ENCODE measurements at places on chromosomes 3 and 15.

DNA sequence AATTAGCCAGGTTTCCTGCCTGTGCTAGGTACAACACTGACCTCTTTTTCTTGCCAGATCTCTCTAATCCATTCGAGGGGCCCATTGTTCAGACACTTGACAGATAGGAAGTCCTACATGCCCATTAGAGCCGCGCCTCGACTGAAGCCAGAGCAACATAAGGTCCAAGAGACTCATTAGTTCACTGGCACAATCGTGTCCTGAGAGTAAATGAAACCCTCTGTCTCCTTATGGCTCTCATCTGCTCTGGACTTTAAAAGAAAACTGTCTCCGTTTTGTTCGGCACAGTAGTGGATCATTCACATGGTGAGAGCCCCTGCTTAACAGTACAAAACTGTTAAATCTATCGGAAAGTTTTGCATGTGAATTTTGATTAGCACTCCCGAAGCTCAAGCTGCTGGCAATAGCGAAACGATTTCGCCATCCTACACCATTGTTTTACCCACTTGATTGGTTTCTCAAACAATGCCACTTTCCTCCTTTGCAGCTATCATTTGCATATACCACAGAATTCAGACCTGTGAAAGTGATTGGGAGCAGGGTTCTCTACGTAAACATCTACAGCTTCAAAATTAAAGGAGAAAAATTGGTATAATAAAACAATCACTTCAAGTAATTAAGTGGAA, 19.0 kb upstream of the C15orf61 start:
- no peak for DNase-seq

GRCh38 chr3:136994772-136995516, 37.2 kb downstream of the IL20RB start:
- DNase-seq = no peak

- no peak for DNase-seq
These were observed 13.3 kb downstream of the VILL start for GRCh38 chr3:38003817-38004414.

DNA sequence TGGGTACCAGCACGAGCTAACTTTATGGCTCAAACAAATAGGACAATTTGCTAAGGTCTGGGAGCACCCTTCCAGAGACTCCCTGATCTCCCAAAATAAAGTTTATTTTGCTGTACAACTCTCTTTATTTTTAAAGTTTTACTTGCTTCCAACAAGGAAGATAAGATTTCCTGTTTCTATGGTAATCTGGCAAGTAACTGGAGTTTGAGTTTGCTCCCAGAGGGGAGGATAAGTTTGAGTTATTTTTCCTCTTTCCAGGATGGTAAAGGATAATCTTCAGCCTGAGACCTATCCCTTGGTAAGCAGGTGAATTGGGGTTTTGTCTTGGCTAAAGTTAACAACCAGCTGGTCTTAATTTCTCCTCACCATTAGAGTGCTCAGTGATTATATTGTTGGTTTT, 1019.4 kb upstream of the ALCAM start:
- no peak for DNase-seq

GRCh38 chr15:52857937-52858781, 68.0 kb upstream of the ONECUT1 start:
- no peak for DNase-seq

DNA sequence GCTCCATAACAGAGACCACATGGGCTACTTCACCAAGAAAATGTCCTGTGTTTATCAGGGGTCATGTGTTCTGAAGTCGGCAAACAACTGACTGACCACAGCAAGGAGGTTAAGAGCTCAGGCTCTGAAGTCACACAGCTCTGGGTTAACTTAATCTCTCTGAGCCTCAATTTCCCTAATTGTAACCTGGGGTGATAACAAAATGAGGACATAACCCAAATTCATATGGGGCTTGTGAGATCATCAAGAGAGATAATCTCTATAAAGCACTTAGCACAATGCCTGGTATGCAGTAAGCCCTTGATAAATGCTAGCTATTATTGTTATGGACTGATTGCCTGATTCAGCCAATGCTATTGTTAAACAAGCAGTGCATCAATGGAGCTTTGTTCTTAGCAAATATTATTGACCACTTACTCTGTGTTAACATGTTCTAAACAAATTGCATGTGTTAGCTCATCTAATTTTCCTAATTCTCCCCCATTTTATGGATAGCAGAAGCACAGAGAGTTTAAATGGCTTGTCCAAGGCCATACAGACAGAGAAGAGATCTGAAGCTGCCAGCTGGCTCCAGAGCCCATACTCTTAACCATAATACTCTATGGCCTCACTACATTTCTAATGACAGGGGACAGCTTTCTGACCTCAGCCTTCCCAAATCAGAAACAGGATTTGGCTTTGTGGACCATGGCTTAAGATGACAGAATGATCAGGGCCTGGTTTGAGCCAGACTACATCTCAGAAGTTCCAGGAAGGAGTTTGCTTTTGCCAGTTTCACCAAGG, 78.3 kb downstream of the SHQ1 start:
- no peak for DNase-seq

DNA sequence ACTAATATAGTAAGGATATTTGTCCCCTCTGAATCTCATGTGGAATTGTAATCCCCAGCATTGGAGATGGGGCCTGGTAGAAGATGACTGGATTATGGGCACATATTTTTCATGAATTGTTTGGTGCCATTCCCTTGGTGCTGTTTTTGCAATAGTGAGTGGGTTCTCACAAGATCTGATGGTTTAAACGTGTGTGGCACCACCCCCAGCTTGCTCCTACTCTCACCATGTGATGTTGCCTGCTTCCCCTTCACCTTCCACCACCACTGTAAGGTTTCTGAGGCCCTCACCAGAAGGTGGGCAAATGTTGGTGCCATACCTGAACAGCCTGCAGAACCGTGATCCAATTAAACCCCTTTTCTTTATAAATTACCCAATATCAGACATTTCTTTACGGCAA, 28.1 kb upstream of the SERPINI2 start:
- DNase-seq = no peak

DNA sequence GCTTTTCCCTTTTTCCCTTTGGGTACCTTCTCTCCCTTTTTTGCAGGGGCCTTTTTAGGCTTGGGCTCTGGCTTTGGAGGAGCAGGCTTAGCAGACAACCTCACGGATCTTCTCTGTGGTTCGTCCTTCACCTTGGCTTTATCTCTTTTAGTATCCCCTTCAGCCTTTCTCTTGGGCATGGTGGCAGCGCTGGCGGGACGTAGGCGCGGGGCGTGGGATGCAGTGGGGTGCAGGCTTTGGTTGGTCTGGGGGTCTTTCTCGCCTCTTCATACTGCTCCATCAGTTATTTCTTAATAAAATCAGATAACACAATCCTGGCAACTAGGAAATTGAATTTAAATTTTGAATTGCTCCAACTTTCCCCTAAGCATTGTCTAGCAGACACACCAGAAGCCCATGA, 11.3 kb upstream of the ATP1B3 start:
- no peak for DNase-seq

GRCh38 chr15:67132276-67132675, 66.9 kb downstream of the SMAD3 start:
- DNase-seq = no peak

DNA sequence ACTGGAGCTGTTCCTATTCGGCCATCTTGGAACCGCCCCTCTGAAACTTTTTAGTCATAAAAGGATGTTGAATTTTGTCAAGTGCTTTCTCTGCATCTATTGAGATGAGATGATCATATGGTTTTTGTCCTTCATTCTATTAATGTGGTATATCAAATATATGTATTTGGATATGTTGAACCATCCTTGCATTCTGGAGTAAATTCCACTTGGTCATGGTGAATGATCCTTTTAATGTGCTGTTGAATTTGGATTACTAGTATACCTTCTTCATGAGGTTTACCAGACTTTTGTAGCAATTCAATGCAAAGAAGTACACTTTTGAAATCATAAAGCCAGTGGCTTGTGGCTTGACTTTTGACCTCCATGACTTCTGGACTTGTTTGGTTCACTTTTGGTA, 33.4 kb upstream of the XRN1 start:
- DNase-seq = no peak

GRCh38 chr15:56411122-56411749, 46.0 kb downstream of the TEX9 start:
- no peak for DNase-seq

GRCh38 chr3:69490235-69490634, 104.3 kb upstream of the FRMD4B start:
- DNase-seq = no peak

DNA sequence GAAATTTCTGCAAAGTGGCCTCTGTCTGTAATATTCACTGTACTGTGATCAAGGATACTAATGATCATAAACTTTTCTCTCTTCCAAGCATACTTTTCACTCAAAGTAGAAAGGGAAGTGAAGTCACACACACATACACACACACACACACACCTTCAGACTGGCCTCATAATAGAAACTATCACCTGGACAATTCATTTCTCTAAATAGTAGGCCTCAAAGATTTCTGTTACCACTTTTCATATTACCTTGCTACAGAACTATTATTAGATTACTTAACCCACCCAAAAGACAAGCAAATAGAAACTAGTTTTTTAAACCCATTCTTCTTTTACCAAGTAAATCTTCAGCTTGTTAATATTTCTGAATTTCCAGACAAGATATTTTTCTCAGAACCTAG, 12.2 kb downstream of the CPB1 start:
- DNase-seq = no peak

DNA sequence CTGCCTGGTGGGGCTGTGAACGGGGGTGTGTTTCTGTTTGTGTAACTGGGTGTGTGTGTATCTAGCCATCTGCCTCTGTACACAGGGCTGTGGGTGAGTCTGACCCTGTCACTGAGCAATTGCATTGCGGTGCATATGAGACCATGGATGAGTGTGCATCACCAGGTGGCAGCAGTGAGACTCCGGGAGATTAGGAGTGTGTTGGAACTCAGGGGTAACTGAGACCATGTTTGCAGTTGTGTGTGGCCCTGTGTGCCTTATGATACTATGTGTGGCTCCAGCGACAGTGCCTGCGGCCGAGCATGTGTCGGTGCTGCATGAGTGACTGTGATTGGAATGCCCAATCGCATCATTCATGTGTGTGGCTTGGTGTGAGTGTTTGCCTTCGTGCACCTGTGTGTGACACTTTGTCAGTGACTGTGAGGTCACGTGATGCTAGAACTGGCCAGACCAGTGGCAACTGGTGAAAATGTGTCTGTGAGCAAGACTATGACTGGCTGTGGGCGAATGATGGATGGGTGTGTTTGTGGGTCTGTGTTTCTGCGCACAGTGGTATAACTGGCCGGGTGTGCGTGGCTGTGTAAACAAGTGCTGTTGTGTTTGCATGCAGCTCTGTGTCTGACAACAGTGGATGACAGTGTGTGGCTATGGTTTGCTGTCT, 14.0 kb downstream of the VILL start:
- peak; percentile 75 for DNase-seq

- peak; percentile 32 for DNase-seq
These were observed 167.1 kb upstream of the WNT5A start for GRCh38 chr3:55654123-55654760.

DNA sequence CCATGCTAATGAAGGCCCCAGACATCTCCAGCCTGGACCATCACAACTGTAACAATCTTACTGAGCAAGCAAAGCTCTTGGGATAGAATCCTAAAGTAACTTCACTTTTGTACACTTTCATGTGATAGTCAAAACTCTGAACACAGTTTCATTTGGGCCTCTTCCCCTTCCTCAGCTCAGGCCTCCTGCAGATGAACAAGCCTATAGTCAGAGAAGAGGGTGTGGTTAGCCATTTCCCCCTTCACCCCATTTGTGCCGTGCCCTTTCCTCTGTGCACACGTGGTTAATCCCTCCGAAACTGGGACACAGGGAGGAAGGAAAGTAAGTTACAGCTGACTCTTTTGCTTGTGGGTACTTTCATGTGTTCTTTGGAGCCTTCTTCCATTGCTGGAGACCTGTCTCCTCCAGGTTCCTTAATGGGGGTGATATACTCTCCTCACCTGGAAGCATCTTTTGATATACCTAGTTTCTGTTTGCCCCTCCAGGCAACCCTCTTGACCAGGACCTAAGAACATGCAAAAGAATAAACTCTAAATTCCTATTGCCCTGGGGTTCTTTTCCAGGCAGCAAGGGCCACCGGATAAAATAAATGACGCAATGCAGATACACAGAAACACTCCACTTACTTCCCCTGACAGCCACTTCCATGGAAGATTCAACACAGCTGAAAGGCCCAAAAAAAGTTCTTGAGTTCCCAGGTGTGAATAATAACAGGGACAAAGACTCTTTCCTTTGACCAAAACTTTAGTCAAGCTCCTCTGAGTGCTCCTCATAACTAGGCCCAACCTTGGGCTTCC, 29.6 kb upstream of the CSTA start:
- DNase-seq = peak; percentile 34

GRCh38 chr3:184339001-184339400, 1.6 kb downstream of the FAM131A start:
- no peak for DNase-seq

DNA sequence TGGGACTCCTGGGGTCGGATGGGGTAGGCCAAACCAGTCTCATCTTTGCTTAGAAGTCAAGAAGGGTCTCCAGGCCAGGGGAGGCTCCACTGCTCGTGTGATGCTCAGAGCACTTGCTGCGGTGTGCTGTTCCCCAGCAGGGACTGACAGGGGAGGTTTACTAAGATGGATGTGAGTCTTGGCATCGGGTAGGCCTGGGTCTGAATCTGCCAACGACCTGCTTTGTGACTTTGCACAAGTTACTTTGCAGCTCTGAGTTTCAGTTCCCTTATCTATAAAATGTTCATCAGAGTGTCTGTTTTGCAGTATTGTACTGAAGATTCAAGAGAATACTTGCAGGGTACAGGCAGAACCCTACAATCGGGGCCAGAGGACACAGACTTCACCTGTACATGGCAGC, 17.3 kb upstream of the CDCP1 start:
- DNase-seq = no peak

DNA sequence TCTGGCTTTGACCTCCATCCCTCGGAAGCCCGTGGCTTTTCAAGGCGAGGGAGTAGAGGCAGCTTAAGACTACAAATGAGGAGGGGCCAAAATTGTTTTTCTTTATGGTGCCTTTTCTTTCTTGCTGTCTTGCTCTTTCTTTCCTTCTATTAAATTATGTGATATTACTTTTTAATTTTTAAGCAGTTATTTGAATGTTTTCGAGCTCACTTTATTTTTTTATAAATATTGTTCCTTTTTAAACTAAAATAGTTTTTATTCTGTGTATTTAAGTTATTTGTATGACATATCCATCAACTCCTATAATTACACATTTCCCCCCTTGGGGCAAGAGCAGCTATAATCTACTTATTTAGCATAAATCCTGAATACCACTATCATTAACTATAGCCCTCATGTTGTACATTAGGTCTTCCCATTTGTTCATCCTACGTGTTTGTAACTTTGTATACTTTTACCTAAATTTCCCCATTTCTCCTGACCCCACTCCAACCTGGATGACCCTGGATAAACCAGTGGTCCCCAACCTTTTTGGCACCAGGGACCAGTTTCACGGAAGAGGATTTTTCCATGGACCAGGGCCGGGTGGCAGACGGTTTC, 622 bp upstream of the PLSCR1 start:
- DNase-seq = no peak

DNA sequence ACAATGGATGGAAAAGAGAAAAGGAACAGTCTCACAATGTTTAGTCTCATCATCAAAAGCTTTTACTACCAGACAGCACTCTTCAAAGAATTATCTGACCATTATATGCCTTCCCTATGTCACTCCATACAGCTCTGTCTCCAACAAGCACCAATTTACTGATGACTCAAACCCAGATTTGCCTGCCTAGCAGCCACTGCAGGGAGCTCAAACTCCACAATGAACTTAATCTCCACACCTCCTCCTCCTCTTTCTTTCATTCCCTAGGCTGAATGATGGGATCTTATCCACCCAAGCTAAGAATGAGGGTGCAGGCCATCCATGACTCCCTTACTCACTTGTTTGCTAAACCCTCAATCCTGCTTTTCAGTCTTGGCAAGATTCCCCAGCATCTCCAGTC, 45.5 kb downstream of the NBEAL2 start:
- DNase-seq = no peak

GRCh38 chr15:78178064-78178463, 28.9 kb downstream of the IDH3A start:
- DNase-seq = no peak

Measured in activated naive CD4-positive, alpha-beta T cell treated with anti-CD3 and anti-CD28 coated beads, Interleukin-2, amount 10 ng/mL, durations not matched to agents 7 days and 5 days (primary cell).